Cortex of kidney (tissue), 1 donor: ENCODE measurements at places on chromosomes 6 and 20.

- no peak for DNase-seq
Observed at GRCh38 chr20:61980647-61981583, 84.8 kb downstream of the TAF4 start.

GRCh38 chr6:161265554-161265953 lies 8.3 kb downstream of the AGPAT4 start:
- no peak for DNase-seq

DNA sequence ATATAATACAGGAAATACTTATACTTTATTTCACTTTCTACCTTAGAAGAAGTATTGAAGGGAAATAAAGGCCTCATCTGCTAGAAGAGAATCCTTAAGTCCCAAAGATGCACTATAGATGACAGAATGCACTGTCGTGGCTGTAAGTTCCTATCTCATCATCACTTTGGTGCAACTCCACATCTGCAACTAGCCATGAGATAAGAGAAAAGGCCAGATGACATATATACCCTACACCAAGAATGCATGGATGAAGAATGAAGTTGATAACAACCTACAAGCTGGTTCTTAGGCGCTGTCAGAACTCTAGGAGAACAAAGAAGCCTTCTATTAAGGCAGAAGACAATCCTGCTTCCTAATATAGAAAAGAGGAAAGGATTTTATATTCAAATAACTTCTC lies 11.6 kb upstream of the PLN start:
- no peak for DNase-seq

DNA sequence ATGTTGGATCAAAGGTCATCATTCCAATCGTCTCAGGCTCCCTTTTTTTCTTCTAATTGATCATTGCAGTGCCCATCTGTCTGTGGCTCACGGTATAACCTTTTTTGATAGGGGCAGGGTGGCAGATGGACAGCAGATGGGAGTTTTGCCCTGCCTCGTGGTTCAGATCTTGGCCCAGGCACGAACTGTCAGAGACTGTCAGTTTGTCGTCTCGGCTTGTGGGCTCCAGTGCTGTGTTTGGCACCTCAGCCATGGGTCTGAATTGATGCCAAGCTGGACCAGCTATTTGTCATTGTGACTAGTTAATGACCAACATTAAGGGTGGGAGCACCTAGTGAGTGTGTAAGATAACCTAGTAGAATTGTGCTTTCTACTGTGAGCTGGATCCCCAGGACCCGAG lies 197.6 kb downstream of the PRL start:
- no peak for DNase-seq

DNA sequence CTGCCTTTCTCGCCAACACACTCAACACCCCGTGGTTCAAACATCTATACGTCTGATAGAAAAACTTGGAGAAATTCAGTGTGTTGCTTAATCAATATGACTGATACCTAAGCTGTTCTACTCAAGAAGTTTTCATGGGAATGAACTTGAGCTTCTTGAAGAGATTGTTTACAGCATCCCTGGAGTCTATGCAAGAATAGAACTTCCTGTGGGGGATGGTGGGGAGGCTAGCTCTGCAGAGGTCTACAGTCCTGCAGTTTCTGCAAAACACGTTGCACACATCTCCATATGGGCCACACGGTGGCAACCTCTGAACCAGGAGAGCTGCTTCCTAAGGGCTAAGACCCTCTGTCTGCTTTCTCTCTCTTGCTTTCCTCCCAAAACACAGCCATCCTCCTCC lies 32.7 kb upstream of the FANCE start:
- DNase-seq, result no peak
